Activated CD4-positive, alpha-beta memory T cell treated with anti-CD3 and anti-CD28 coated beads, Interleukin-2, amount 10 ng/mL, durations not matched to agents 7 days and 5 days (primary cell): ENCODE measurements at places on chromosomes 2 and 18.

GRCh38 chr2:238616681-238617080, 190.0 kb downstream of the ASB1 start:
- DNase-seq: no peak
- peaks cover 14% of the 10 kb centered on the region for H3K27me3 ChIP-seq
- H3K36me3 ChIP-seq: no peaks in the 10 kb centered on the region
- H3K4me1 ChIP-seq: no peaks in the 10 kb centered on the region
- no peak overlapping the region for H3K27ac ChIP-seq

DNA sequence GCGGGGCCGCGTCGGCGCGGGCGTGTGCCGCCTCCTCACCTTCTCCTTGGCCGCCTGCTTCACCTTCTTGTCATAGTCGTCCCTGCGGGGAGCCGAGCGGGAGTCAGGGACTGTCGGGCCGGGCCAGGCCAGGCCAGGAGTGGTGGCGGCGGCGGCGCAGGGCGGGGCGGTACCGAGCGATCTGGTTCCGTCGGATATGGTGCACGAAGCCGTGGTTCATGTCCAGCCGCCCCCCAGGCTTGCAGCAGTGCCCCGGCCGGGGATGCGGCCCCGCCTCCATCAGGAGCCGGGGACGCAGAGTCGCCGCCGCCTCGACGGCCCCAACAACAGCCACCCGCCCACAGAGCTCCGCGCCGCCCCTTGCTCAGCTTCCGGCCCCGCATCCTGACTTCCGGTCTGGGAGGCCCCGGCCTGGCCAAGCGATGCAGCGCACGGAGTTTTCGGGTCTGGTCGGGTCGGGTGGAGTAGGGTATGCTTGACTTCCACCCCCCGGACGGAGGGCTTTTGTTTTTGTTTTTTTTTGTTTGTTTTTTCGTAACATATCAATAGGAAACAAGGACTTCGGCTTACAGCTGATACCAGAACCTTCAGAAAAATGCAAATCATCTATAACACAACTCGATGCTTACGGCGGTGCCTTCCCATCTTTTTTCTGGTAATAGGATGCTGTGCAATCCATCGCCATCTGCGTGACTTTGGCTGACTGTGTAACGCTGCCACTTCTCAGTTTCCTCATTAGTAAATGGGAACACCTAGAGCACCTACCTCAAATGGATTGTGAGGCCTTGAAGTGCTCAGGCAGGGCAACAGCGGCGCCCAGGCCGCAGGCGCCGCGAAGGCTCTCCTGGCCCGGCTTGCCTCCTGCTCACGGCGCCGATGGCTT, at the start of gene C2orf68:
Gene C2orf68, minus strand, starts transcription at position 362 of the 883 bp plus-strand sequence. Its CDS starts 82 bp downstream, at position 280.
- peak; percentile 90 for DNase-seq
- H3K4me3 ChIP-seq: peak within 1 kb of the TSS; percentile 94
- peaks cover 46% of the 10 kb centered on the region for H3K4me1 ChIP-seq
- peaks cover 27% of the 10 kb centered on the region for H3K36me3 ChIP-seq
- peak within 1 kb of the TSS; percentile 86 for H3K27ac ChIP-seq

DNA sequence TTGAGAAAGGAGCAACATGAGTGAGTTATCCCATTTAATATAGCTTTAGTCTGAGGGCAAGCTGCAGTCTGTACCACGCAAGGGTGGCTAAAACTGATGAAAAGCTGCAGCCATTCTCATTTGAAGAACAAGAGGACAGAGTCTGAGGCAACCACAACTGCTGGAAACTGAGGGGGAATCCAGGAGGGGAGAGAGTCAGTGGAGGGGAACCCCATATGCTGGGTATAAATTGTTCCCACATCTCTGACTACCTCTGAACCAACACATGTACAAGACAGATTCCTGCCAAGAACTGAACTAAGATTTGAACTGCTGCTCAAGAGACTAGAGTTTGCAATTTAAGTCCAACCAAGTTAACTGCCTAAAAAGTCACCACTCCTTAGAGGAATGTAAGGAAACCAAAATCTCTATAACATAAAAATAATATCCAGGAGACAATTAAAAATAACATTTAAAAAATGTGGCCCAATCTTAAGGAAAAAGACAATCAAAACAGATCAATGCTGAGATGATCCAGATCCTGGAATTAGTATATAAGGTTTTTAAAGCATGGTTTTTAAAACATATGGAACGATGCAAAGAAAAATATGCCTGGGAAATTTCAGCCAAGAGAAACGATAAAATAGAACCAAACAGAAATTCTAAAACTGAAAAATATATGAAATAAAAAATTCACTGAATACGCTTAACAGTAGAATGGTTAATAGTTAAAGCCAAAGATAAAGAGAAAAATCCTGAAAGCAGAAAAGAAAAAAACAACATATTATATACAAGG, 11.2 kb downstream of the CWC22 start:
- no peaks in the 10 kb centered on the region for H3K27me3 ChIP-seq
- H3K4me3 ChIP-seq: no peak overlapping the region
- no peak overlapping the region for H3K27ac ChIP-seq
- peaks cover 4% of the 10 kb centered on the region for H3K4me1 ChIP-seq
- H3K36me3 ChIP-seq: peaks cover 13% of the 10 kb centered on the region

GRCh38 chr2:190417045-190417842, 9.1 kb downstream of the MFSD6 start:
- H3K27ac ChIP-seq: no peak overlapping the region
- H3K36me3 ChIP-seq: peaks cover 30% of the 10 kb centered on the region

DNA sequence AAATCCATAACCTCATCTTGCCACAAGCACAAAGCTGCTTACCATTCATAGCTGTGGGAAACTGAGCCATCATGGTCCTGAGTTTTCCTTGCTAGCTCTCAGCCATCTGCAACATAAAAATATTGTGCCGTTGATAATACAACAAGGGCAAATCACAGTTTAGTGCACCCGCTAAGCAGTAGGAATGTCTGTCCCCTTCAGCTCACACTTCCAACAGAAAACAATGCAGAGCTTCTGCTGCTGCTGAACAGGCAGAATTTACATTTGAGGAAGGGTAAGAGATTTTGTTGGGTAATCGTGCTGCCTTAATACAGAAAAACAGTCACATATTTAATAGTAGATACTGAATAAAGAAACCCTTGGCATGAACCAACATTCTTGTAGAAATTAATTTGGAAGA, 32.3 kb downstream of the ITSN2 start:
- no peaks in the 10 kb centered on the region for H3K27me3 ChIP-seq
- no peak overlapping the region for H3K27ac ChIP-seq
- H3K4me1 ChIP-seq: peaks cover 7% of the 10 kb centered on the region
- no peak overlapping the region for H3K4me3 ChIP-seq
- DNase-seq: no peak
- peaks cover 12% of the 10 kb centered on the region for H3K36me3 ChIP-seq
